ENCODE measurements at places on chromosomes 7 and 10. TPM values are rescaled to one million over a fixed set of nuclear protein-coding genes. Genes with fewer than 3 reads are reported as not detected.

DNA sequence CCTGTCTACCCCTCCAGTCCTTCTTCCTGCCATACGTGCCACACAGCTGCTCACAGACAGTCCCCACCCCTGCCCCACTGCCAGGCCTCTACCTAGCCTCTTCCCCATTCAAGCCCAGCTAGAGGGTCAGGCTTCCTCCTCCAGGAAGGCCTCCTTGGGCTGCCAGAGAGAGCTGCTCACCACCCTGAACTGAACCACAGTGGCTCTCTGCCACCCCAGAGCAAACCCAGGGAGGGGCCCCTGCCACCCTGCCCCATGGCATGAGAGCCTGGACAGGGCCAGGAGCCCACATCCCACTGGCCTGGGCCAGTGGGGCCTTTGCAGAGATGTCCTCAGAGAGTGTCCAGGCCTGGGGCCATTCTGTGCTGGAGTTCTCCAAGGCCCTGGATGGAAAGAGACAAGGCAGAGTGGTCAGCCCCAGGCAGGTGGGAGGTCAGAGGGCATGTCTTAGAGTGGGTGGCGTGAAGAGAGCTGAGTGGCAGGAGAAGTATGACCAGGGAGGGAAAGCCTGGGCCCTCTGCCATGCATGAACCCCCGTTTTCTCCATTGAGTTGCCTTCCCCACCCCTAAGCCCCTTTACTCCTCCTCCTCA is 40.4 kb downstream of the TMEM270 start:
- peak; percentile 32 for DNase-seq

DNA sequence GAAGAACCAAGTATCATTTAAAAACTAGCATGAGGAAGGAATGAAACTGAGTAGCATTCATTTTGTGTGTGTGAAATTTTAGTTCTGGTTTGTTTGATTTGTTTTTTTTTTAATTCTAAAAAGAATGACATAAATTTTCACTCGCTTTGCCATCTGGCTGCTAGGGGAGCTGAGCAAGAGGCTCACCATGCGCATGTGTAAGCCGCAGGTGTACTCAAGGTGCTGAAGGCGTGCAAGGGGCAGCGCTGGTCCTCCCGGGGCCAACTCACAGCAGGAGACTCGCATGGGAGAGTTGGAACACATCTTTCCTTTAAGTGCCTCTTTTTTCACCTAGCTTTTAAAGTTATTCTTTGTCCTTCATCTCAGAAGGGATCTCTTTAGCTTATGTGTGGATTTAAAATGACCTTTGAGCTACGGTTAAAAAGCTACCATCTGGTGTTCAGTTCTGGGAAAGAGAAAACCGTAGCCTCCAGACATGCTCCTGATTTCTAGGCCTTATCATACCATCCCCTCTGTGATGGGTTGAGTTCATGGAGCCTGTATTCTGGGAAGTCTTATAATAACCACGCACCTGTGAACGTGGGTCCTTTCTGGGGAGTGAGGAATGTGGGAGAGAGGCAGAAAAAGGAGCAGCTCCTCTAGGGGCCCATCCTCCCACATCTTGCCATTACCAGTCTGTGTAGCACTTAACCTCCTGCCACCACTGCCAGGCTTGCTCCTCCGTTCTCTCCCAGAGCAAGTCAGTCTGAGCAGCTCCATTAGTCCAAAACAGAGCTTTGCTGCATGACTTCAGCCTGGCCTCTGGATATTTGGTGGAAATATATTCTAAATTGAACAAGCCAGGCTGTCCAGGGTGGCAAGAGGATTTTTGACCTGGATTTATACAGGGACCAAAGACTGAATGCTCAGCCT is 61.9 kb downstream of the KLHDC10 start:
- DNase-seq, result no peak

DNA sequence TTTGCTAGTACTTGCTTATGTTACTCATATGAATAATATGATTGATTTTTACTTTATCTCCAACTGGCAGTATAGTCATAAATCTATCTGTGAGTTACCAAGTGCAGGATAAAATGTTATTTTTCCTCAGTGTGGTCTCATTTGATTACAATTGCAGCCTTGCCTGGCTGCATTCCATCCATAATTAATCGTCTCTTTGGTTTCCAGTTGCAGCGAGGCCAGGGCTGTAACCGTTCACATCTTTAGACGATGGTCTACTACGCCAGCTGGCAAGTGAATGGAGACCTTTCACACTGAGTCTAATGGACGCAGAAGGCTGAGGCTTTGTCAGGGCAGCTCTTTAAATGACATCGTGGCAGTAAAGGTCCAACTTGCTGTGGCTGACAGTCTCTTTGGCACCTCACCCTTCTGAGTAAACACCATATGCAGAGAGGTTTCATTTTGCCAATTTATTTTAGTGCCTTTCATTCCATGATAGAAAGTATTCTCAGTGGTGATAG is 84.0 kb downstream of the ARL4A start:
- no peak for DNase-seq

The PMPCB gene
- total RNA-seq, result 83.4 TPM

GRCh38 chr10:85642082-85642420 is 724.5 kb downstream of the GRID1 start:
- DNase-seq, result no peak

The TBX20 gene
- not detected for total RNA-seq

The GPR85 gene
- total RNA-seq, result 7.2 TPM

The ARHGAP21 gene
- 165 TPM for total RNA-seq

The TMEM273 gene
- 0.59 TPM for total RNA-seq

DNA sequence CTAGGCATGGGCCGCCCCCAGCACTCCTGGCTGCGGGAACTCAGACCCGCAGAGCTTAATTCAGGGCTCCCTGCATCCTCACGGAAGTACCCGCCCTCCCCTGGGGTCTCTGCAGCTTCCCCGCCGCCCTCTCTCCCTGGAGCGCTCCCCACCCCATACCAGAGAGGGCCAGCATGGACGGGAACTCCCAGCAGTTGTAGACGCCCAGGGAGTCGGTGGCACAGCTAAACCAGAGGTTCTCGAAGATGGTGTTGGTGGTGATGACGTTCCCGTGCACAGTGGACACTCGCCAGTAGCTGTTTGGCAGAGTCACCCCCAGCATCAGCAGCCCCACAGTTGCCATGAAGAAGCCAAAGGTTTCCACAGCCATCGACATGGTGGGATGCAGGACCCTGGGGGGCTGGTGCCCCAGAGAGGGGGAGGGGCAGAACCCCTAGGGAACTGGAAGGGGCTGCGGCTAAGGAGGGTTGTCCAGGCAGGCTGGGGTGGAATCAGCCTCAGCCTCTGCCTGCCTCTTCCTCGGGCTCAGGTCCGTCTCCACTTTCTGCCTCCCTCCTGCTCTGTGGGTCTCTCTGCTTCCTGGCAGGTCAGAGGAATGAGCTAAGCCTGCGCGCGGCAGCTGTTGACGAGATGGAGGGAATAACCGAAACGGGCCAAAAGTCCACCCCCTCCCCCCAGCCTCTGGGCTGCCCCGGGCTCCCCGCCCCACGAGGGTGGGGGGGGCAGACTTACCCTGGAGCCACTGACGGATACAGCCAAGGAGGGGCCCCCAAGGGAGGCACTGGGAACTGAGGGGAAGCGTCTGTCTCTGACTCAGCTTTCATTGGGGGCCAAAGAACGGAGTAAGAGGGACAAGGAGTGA is at the start of gene CLDN15:
CLDN15 (minus strand) TSS at position 597 of the 862 bp plus-strand sequence; CDS start at position 376, 221 bp downstream.
- peak; percentile 93 for DNase-seq

DNA sequence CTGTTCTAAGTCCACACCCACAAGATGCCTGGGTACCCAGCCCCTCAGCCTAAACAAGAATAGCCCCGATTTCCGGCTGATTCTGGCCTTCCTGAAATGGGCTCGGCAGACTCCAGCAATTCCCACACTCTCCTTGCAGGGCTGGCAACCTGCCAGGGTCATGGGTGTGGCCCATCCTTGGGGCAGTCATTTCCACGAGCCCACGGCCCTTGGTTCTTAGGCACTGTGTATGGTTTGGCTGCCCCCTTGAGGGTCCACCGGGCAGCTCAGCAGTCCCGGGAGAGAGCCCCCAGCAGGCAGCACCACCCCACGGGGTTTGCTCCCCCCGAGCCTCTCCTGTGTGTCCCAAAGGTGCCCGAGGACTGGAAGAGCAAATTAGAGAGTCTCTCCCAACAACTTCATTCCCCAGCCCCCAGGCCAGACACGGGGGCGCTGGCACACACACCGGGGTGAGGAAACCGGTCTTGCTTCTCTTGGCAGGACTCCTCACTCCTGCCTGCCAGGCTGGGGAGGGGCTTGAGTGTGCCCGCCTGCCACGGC is 142.2 kb downstream of the EMX2 start:
- DNase-seq, result peak; percentile 86

- no peak for DNase-seq
Measured at GRCh38 chr10:46236941-46237681, 49.7 kb upstream of the ANTXRL start.

GRCh38 chr10:33276282-33276923 is 58.1 kb downstream of the NRP1 start:
- no peak for DNase-seq

GRCh38 chr7:142487124-142487523 is 229.3 kb upstream of the PRSS58 start:
- DNase-seq, result no peak
